Left lung (tissue), 14 donors: ENCODE measurements at places on chromosomes 6 and 20. TPM values are rescaled to one million over a fixed set of nuclear protein-coding genes. Genes with fewer than 3 reads are reported as not detected.
A peak's percentile ranks its signal among the peaks of the same experiment; 100 is the strongest.

- DNase-seq: no peak
These were observed 70.1 kb downstream of the RAMACL start for GRCh38 chr6:166516251-166516884.

- no peak for DNase-seq
These were observed 2.1 kb downstream of the C20orf144 start for GRCh38 chr20:33664085-33664761.

DNA sequence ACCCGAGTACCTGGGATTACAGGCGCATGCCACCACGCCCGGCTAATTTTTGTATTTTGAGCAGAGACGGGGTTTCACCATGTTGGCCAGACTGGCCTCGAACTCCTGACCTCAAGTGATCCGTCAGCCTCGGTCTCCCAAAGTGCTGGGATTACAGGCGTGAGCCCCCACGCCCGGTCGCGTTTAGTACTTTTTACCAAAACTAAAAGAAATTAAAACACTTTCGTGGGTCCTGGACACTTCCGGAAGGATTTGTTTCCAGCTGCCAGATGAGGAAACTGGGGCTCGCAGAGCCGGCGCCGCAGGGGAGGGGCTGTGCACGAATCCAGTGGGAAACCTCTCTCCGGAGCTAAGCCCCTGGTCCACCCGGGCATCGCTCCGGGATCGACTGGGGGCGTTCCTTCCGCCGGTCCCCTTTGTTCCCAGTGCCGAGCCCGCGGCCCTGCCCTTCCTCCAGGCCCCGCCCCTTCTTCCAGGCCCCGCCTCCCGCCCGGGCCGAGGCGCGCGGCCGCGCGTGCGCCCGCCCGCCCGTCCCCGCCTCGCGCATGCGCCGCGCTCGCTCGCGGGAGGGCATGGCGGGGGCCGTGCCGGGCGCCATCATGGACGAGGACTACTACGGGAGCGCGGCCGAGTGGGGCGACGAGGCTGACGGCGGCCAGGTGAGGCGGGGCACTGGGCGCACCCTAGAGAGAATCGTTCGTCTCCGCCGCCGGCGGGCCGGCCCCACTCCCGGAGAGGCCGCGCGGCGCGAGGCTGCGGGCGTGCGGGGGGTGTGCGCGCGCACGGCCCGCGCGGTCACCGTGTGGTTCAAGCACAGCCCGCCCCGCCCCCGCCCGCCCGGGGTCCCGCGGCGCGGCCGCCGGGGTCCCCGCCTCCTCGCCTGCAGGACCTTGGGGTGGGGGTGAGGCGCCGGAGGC is at the start of gene NELFCD:
NELFCD (plus strand) TSS at position 546 of the 917 bp plus-strand sequence; CDS start at position 600, 54 bp downstream.
- DNase-seq: peak; percentile 85

DNA sequence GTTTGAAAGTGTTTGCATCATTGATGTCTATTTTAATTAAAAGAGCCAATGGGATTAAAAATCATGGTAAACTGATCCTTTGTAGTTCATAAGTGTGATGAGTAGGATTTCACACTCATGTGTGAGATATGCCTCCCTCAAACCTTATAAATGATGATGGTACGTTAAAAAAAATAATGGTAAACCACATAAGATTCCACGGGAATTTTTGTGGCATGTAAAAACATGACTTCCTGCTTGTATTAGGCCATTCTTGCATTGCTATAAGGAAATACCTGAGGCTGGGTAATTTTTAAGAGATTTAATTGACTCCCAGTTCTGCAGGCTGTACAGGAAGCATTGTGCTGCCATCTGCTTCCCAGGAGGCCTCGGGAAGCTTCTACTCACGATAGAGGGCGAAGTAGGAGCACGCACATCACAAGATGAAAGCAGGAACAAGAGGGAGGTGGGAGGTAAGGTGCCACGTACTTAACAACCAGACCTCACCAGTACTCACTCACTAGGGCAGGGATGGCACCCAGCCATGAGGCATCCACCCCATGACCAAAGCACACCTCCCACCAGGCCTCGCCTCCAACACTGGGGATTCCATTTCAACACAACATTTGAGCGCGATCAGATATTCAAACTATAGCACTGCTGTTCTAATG is 187.6 kb upstream of the QKI start:
- DNase-seq: no peak

DNA sequence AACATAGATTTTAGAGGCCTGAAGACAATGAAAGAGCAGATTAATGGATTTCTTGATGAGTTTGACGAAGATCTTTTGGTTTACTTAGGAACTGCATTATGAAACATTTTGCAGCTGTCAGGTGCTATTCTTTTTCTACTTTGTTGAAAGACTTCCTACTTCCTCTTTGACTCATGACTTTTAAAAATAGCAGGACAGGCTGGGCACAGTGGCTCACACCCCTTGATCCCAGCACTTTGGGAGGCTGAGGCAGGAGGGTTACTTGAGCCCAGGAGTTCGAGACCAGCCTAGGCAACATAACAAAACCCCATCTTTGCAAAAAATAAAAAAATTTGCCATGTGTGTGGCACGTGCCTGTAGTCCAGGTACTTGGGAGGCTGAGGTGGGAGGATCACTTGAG is 52.0 kb downstream of the ITCH start:
- DNase-seq: no peak

- DNase-seq: no peak
These were observed 2.8 kb downstream of the PROCR start for GRCh38 chr20:35174458-35175216.

GRCh38 chr6:104227508-104227907 is 632.2 kb downstream of the HACE1 start:
- no peak for DNase-seq

GRCh38 chr6:10793035-10793434 is 45.3 kb downstream of the MAK start:
- DNase-seq: no peak

DNA sequence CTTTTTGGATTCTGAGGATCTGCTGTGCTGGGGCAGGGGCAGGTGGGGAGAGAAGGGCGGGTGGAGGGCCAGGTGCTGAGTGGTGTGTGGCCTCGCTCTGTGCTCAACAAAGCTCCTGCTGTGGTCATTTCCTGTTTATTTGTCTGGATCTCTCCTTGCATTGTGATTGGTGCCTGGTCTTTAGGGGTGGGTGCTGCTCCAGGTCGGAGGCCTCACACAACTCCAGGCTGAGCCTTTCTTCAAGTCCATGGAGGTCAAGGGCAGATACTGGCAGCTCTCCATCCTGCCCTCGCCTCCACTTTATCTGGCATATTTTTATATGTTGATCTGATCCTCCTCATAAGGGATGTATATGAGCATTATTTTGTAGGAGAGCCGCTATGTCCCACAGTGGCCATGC is 36.2 kb downstream of the HLA-F start:
- DNase-seq: no peak

- DNase-seq: no peak
These were observed 186.4 kb downstream of the LRFN2 start for GRCh38 chr6:40400738-40401137.

DNA sequence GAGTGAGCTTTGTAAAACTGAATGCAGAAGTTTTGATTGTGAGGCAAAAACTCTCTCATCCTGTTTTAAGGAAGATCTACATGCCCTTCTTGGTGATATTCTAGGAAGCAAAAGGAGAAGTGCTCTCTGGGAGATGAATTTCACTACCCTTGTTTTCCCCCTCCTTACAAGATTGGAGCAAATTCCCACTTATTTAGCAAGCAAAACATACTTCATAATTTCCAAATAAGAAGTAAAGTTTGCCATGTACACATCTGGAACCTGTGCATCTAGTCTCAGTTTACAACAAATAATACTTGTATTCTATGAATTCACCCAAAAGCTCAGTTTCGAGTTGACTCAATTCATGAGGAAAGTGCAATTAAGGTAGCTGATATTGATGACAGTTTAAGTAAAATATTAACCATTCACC is 27.6 kb upstream of the IFNGR1 start:
- DNase-seq: no peak

- DNase-seq: no peak
These were observed 147.7 kb downstream of the SH3BGRL2 start for GRCh38 chr6:79778816-79779215.

SEC23B gene
- polyA plus RNA-seq: 42.0 TPM

REM1 gene
- 7.7 TPM for polyA plus RNA-seq

GPX5 gene
- not detected for polyA plus RNA-seq

GJA10 gene
- polyA plus RNA-seq: not detected

ZBP1 gene
- polyA plus RNA-seq: not detected

CTCFL gene
- polyA plus RNA-seq: 0.59 TPM

COL11A2 gene
- polyA plus RNA-seq: 9.5 TPM

ZSCAN26 gene
- polyA plus RNA-seq: 39.3 TPM

PNLDC1 gene
- 0.21 TPM for polyA plus RNA-seq
